Stimulated activated CD4-positive, alpha-beta T cell treated with anti-CD3 and anti-CD28 coated beads, Interleukin-15, amount 100 ng/mL, for 1 hour (primary cell): ENCODE measurements at places on chromosomes 16 and 17.

DNA sequence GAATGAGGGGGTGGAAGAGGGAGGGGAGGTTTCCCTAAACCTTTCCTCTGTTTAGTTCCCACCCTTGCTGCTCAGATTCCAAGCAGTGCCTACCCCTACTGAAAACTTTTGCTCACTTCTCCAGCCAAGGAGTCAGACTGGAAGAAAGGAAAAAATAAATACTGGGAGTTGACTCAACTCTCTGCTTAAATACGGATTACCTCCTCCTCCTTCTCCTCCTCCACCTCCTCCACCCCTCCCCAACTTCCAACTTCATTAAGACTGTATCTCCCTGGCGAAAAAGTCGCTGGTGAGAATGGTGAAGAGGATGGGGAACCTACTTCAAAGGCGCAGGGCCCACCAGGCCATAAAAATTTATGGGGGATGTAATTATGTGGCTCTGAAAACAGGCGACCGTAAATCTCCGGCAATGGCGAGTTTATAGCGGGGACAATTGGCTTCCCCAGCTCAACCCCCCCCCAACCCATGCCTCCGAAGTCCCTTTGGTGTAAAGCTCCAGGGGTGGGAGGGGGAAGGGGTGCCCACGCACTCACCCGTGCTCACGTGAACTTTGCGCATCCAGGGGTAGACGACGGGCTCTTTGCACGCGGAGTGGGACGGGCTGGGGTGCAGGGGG is 712 bp downstream of the HOXB4 start:
- no peak for DNase-seq

- no peak for DNase-seq
These were observed 11.5 kb upstream of the FOXF1 start for GRCh38 chr16:86498671-86499439.

DNA sequence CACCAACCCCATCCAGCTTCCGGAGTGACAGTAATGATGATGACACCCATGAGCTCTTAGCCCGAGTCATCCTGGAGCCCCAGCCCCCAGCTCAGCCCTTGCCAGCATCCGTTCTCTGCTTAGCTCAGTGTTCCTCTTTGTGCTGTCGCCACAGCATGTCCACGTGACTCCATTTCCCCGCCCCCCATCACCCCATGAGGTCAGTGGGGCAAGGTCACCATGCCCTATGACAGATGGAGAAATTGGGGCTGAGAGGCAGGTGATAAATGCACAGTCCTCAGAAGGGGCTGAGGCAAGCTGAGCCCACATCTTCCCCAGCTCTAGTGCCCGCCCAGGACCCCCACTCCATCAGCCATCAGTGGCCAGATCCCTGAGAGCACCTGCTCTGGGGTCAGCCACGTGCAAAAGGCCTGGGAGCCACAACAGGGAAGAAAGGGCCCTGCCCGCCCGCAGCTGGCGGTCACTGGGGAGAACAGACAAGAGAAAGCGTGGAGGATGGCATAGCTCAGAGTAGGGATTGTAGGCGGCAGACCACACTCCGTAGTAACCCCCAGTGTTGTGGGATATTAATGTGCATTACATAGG is 17.1 kb downstream of the ITGB4 start:
- DNase-seq: no peak

DNA sequence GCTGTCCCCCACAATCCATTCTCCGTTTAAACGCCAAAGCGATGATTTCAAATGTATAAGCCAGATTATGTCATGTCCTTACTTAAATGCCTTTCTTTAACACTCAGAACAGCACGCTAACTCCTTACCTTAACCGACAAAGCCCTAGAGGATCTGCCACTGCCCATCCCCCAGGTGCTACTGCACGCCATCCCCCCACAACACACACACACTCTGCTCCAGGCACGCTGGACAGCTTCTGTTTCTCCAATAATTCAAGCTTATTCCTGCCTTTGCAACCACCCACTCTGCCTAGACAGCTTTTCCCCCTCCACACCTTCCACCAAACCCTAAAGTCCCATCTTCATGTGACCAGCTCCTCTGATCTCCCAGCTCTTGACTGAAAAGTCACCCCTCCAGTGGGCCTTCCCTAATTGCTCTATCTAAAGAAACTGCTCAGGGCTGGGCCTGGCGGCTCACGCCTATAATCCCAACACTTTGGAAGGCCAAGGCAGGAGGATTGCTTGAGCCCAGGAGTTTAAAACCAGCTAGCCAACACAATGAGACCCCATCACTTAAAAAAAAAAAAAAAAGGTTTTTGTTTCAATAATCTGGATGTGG is 38.9 kb upstream of the RPL38 start:
- no peak for DNase-seq

GRCh38 chr16:15899538-15900100 is 11.2 kb upstream of the CEP20 start:
- DNase-seq: no peak

DNA sequence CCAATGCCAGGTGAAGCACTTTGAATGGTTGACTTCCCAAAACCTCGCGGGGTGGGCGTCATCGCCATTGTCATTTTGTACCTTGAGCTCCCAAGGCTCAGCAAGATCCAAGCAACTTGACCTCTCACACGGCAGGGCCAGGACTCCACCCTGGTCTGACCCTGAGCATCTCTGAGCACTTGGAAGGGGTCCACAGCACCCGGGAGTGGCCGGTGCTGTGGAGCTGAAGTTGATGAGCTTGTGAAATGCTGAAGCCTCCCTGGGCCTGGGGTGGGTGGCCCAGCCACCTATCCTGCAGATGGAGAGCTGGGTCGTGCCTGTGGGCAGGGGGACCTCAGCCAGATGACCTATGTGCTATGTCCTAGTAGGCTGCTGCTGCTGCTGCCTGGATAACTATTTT is 283.3 kb upstream of the FOXF1 start:
- DNase-seq: no peak

DNA sequence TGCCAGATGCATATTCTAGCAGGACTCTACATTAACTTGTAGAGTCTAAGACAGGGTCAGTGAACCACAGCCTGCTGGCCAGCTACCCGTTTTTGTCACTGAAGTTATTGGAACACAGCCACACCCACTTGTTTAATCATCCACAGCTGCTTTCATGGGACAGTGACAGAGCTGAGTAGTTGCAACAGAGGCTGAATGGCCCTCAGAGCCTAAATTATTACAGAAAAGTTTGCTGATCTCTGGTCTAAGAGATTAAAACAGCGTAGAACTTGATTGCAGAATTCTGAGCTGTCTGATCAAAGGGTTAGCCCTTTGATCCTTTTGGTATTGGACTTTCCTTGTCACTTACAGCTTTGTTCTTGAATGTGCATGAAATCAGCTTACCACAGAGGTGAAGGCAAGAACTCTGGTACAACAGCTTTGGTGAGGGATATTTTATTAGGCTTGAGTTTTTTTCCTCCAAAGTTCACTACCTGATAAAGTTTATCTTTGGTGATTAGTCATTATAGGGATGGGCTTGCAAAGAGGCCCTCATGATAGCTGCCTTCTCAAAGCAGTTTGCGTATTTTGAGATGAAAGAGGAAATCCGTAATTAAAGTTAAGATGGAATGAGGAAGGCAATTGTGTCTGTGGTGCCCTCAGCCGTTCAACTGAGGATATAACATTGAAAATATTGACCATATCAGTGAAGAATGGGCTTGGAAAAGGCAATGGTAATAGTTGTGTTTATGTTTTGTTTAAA is 23.6 kb downstream of the ALDH3A2 start:
- DNase-seq: no peak
